ENCODE measurements at places on chromosomes 12 and 14.
A peak's percentile ranks its signal among the peaks of the same experiment; 100 is the strongest.

DNA sequence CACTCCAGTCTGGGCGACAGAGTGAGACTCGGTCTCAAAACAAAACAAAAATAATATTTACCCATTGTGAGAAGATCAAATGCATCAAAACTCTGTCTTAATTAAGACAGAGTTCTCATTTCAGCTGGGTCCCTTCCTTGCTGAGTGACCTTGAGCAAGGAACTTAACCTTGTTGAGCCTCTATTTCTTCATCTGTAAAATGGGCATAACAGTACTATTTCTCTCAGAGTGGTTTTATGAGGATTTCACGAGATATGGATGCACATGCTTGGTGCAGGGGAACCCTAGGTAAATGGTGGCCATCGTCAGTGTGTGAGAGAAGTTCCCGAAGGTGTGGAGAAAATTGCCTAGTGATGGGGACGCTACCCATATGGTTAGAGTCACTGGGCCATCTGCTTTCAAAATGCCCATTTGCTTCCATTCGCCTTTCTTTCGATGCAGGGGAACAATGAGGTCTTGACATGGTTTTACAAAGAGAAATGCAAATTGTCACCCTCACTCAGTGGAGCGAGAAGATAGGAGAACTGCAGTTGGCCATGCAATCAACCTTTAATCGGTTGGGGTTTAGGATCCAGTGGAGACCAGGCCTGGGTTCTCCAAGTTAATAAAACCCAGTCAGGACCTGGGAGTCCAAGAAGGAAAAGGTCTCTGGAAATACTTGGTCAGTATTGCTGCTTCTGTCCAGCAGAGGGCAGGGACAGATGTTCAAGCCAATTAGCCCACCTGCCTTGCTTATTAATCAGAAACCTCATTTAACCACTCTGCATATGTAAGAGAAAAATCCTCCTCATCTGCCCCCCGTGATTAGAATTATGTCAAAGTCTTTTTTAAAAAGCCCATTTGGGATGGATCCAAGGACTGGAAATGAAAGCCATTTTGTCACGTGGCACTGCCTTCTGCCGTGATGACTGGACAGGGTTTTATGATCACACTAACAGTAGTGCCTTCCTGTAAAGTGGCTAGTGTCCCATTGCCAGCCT is 37.2 kb downstream of the CFAP251 start:
- DNase-seq = no peak

DNA sequence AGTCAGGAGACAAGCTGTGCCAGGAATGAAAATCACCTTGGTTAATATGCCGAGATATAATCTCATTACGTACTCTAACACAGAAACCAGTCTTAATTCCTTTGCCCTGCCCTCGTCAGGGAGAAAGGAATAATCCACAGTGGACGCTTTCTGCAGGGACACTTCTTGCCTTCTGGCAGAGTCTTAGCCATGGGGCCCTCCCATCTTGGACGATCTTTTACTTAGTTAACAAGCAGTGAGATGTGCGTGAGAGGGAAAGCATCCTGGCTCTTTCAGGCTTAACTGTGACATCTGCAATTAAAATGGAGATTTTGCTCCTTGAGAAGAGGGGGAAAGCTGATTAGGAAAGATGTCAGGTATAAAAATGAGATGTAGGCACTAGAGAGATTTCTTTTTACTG is 246.4 kb downstream of the TMEM132C start:
- no peak for DNase-seq

GRCh38 chr14:69828354-69828753 is 31.3 kb upstream of the SLC10A1 start:
- no peak for DNase-seq

DNA sequence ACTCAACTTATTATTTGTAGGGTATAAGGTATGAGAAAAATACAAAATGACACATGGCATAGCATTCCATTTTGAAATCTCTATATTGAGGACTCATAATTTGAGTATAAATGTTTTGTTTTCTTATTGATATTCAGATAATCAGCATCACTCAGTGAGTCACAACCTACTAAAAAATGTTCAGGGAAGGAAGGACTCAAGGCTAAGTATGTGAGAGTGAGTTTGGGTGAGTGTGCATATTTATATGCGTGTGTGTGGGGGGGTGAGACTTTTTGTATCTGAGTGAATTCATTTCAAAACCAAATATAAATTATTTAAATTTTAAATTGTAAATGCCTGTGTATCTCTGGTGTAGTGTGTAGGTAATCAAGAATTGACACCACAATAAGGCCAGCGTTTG is 87.8 kb upstream of the PRKD1 start:
- no peak for DNase-seq

DNA sequence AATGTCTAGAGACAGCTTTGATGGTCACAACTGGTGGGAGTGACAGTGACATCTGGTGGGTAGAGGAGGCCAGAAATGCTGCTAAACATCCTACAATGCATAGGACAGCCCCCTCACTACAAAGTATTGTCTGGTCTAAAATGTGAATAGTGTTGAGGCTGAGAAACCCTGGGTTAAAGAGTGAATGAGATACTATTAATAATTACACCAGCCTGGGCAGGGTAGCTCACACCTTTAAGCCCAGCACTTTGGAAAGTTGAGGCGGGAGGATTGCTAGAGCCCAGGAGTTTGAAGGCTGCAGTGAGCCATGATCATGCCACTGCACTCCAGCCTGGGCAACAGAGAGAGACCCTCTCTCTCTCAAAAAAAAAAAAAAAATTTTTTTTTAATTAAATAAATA is 11.1 kb downstream of the SVOP start:
- no peak for DNase-seq

GRCh38 chr12:20011200-20011599 is 357.1 kb upstream of the PDE3A start:
- DNase-seq = no peak

DNA sequence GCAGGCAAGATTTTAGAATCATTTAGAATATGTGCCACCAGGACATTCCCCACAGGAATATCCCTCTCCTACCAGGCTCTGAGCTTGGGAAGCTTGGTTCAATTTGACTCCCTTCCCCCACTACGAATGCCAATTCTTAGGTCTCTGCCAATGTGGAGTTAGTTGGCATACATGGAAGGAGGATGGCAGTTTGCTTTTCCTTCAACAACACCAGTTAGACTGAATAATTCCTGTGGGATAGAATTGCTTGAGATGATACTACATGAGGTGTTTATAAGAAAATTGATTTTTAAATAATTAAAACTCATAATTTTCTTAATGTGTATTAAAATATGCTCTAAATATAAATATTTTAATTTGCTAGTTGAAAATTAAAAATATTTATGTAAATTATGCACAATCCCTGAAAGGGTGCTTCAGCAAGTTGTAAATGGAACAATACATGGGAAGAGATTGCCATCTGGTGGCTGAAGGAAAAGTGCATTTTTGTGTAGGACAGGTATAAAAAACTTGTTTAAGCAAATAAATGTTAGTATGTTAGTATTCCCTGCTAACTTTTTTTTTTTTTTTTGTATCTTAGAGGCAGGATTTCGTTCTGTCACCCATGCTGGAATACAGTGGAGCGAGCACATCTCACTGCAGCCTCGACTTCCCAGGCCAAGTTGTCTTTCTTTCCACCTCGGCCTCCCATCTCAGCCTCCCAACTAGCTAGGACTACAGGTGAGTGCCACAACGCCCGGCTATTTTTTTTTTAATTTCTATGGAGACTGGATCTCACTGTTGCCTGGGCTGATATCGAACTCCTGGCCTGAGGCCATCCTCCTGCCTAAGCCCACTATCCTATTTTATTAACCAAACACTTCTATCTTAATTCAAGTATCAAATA is 25.8 kb upstream of the STRAP start:
- DNase-seq = peak; percentile 66

DNA sequence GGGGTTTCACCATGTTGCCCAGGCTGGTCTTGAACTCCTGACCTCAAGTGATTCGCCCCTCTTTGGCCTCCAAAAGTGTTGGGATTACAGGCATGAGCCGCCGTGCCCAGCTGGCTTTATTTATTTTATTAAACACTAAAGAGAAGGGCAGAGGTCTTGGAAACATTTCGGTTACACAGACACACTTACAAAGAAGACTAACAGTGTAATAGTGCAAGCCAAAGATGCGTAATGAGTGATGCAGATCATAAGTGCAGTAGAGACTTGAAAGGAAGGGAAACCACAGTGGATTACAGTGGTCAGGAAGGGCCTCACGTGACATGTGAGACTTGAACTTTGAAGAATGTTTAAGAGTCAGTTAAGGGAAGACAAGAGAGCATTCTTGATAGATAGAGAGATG is 33.9 kb upstream of the CDK17 start:
- DNase-seq = peak; percentile 91

DNA sequence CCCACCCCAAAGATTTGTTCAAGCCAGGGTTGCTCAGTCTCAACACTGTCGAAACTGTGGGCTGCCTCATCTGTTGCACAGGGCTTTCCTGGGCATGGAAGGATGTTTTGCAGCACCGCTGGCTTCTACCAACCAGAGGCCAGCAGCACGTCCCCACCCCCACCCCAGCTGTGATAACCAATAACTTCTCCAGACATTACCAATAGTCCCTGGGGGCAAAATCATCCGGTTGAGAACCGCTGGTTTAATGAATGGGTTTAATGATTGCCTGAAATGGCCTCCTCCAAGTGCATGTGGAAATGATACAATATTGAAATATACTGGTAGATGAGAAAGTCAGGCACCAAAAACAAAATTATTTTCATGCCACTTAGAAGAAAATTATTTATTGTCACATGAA is 44.5 kb downstream of the RIMBP2 start:
- DNase-seq = no peak

DNA sequence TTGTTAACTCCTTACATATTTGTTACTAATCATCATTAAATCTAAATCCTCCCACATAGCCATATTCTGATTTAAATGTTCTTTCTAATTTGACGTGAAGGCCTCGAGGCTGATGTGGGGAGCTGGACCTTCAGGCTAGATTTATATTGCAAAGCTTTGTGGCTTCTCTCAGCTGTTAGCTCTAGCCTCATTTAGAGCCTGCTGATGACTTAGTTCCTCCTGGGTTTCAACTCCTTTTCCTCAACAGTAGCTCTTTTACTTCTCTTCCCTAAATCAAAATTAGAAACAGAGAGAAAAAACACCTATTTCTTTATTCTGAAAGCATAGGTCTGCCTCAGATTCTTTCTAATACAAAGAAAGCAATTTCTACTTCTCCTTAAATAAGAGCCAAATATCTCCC is 477.5 kb upstream of the CCDC196 start:
- no peak for DNase-seq

- DNase-seq = no peak
Observed at GRCh38 chr14:67984274-67984673, 164.7 kb downstream of the RAD51B start.

- no peak for DNase-seq
Observed at GRCh38 chr14:102049258-102050025, 37.4 kb downstream of the HSP90AA1 start.

- DNase-seq = no peak
Observed at GRCh38 chr12:28177461-28177860, 12.8 kb upstream of the CCDC91 start.

DNA sequence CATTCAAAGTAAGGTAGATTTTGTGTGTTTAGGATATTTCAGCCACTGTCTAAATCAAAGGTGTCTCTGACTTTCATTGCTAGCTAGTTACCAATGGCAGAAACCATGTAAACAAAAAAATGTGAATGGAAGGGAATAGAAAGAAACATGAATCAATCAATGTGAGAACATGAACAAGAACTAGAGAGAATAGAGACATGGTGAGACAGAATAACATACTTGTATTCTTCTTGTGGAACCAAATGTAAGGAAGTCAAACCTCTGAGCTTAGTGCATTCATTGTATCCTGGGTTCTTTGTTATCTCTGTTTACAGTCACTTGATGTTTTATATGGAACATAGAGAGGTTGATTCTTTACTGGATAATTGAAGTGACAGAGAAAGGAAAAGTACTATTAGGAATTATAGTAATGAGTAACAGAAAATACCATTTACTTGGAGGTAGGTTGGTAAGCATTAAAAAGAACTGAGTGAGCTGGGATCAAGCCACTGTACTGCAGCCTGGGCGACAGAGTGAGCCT is 2.6 kb upstream of the WNK1 start:
- no peak for DNase-seq

DNA sequence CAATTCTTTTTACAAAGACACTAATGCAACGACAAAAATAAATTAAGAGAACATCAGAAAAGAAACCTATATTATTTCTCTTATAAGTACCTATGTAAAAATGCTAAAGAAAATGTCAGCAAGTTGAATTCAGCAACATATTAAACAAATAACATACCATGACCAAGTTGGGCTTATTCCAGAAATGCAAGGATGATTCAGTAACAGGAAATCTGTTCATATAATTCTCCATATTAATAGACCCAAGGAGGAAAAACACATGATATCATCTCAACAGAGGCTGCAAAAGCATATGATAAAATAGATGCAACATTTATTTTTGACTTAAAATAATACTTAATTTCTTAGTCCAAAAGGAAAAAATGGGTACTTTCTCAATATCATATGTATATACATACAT is 25.1 kb upstream of the GPHB5 start:
- no peak for DNase-seq

DNA sequence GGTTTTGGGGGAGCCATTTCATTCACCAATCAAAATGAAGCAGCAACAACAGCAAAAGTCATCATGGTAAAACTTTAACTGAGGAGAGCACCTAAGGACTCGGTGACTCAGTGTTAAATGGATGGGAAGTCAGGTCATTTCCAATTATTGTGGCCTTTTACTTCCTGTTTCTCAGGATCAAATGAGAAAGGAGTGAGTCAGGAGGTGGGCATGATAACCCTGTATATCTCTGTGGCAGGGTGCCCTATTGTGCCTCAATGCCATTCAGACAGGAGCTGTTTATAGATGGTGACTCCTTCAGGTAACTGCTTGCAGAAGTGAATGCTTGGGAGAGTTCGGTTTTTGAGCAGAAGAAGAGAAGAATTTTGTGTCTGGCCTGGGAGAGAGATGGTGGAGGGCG is 135.5 kb upstream of the CPM start:
- DNase-seq = peak; percentile 65

DNA sequence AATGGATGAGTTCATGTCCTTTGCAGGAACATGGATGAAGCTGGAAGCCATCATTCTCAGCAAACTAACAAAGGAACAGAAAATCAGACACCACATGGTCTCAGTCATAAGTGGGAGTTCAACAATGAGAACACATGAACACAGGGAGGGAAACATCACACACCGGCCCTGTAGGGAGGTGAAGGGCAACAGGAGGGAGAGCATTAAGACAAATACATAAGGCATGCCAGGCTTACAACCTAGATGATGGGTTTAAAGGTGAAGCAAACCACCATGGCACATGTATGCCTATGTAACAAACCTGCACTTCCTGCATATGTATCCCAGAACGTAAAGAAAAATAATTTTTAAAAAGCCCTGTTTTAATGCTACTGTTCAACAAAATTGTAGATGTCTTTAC is 914.2 kb upstream of the ATXN7L3B start:
- DNase-seq = no peak

Measured in activated naive CD4-positive, alpha-beta T cell treated with anti-CD3 and anti-CD28 coated beads for 36 hours (primary cell).